ENCODE measurements at places on chromosomes 3 and 15.

GRCh38 chr3:158970006-158970405 is 168.2 kb downstream of the MFSD1 start:
- DNase-seq, result no peak

- peak; percentile 99 for DNase-seq
Observed at GRCh38 chr3:128680603-128681368, 30.2 kb upstream of the RPN1 start.

GRCh38 chr3:188890572-188891270 is 281.1 kb upstream of the TPRG1 start:
- no peak for DNase-seq

- DNase-seq, result no peak
Observed at GRCh38 chr3:175764722-175765121, 905.6 kb downstream of the NAALADL2 start.

DNA sequence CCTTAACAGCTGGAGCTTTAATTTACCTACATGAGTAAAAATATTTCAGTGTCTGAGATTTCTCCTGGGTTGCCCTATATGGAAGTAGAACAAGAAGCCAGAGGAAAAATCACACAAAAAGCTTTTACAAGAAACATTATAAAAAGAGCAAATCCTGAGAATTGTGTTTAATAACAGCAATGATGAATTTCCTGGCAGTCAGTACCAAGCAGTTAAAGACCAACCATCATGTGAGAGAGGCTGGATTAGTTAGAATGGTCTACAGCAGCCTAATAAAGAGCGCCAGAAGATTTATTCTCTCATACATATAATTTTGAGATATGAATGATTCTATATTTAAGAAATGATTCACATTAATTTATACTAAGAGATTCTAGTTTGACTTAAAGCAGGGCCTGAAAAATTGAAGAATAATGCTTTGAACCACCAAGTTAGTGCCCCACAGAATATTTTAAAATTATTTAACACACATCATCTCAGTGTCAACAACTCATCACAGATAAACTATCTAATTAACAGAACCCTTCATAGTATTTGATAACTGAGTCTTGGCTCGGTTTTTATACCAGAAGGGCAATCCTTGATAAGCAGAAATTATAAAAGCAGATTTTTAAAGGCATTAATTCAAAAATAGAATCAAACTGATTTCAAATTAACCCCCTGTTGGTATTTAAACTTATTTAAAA is 59.9 kb upstream of the DPH6 start:
- DNase-seq, result no peak

DNA sequence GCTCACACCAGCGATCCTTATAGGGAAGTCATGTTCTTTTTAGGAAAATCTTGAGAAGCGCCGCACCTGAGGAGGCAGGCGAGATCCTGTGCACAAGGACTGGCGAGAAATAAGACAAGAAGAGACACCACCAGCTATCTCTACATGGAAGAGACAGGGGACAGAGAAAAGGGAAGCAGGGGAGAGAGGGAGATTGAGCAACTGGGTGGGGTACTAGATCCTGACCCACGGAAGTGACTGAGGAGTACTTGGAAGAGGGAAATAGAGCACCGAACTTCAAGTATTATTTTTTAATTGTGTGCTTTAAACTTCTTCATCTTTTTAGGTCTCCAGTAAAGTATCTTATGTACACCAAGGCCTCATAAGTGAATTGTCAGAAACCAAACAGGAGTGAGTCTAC is 742.0 kb upstream of the LMCD1 start:
- no peak for DNase-seq

- no peak for DNase-seq
Observed at GRCh38 chr3:16385151-16385550, 120.1 kb downstream of the OXNAD1 start.

DNA sequence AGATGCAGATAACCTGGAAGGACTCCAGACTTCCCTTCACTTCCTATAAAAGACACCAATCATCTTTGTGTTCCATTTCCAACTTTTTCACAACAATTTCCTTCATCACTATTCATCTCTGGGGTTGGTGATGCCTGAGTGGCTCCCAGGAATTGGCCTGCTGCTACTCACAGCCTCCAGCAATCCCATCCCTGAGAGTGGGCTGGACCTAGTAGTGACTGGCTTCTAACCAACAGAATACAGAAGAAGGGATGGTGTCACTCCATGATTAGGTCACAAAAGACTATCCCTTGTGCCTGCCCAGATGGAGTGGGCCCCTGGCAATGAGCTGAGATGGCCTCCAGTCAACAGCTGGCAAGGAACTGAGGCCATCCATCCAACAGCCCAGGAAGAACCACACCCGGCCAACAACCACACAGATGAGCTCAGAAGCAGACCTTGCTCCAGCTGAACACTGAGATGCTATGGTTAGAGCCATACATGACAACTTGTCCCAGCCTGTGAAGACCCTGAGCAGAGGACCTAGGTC is 20.9 kb downstream of the OCA2 start:
- DNase-seq, result no peak

DNA sequence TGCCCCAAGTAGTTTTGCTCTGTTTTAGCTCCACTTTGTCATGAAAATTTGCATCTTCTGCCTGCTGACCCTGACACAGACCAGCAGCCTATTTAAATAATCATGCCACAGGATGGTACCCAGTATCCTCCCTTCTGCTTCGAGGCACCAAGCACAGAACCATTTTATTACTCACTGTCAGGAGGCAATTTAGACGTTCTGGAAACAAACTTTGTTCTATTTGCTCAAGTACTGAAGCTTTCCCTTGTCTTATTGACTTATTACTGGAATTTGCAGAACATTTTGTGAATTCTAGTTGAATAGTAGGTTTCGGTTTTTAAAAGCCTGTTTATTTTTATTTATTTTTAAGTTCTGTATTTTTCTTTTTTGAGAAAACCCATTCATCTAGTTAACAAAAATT is 279.6 kb upstream of the GADL1 start:
- DNase-seq, result no peak

GRCh38 chr15:93257920-93258319 is 168.9 kb upstream of the RGMA start:
- no peak for DNase-seq

GRCh38 chr15:31953478-31953877 is 76.8 kb upstream of the CHRNA7 start:
- no peak for DNase-seq
